NCI-H2107 (cell line): ENCODE measurements at places on chromosomes 7 and 10.

GRCh38 chr10:110642204-110643034 lies 1.7 kb upstream of the RBM20 start:
- DNase-seq, result no peak

- DNase-seq, result no peak
These were observed 145.9 kb downstream of the PRKAG2 start for GRCh38 chr7:151731022-151731441.

- no peak for DNase-seq
These were observed 70.8 kb upstream of the TEX47 start for GRCh38 chr7:88866265-88866863.

GRCh38 chr10:100019787-100020141 lies 10.0 kb upstream of the DNMBP start:
- DNase-seq, result no peak

- no peak for DNase-seq
These were observed 133.5 kb downstream of the VIPR2 start for GRCh38 chr7:159010937-159011721.

- no peak for DNase-seq
These were observed 75.5 kb upstream of the CAPZA2 start for GRCh38 chr7:116786791-116787443.

- DNase-seq, result no peak
These were observed 266.4 kb downstream of the PTPRN2 start for GRCh38 chr7:158321056-158321700.

DNA sequence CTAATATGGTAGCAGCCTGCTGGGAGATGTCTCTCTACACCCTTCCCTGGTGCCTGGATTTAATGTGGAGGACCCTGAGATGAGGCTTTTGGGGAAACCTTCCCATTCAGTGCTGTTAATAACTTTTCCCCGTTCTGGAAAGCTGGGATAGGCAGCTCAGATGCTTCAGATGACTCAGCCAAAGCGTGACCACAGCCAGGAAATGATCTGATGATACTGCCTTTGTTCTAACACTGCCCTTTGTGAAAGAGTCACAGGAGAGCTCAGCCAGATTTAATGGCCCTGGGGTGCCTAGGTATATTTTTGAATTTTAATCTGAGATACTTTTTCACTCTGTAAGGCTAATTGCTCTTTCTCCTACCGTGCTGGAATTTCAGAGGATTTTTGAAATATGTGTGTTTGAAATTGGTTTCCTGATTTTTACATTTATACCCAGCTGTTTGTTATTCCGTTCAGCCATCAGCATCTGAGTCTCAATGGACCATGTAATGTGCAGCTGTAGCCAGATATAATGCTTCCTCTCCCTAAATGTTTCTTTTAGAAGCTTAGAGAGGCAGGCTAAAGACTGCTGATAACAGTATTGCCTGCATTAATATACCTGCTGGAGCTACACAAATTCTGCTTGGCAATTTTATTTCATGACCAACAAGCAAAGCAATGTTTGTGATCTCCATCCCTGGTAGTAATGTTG lies 17.8 kb downstream of the CELF2 start:
- DNase-seq, result no peak

GRCh38 chr10:101136007-101136707 lies 5.1 kb downstream of the TLX1 start:
- DNase-seq, result no peak

DNA sequence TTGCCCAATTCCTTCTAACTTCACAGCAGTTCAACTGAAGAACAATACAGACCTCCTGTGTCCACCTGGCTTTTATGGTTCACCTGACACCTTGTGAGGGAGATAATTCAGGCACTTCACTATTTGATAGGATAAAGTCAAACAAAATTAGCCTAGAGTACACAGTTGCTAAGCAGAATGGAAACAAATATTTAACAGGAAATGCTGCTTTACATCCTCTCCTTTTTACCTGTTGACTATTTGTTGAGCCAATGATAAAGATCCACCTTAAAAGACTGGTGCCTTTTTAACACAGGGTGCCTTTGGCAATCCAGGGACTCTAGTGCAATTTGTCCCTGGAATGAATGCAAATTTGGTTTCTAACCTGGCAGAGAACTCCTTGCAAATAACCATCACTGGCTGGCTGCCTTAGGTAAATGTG lies 39.8 kb downstream of the ITPRID1 start:
- no peak for DNase-seq
